GF-D8 (cell line): ENCODE measurements at places on chromosomes 12 and 14.

DNA sequence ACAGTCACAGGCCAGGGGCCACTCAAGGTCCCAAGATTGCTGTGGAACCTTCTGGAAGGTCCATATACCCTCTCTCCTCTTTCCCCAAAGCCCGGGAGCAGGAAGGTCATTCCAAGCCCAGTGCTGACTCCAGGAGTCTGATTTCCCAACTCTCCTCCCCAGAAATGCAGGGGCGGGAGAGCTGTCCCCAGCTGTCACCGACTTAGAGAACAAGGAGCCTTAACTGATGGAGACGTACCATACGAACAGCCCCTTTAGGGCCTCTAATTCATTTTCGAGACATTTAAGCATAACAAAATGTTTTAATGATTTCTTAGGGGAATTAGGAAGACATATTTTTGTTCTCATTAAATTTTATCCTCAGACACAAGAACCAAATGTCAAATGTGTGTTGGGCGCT, 99.2 kb downstream of the PHETA1 start:
- DNase-seq = no peak

GRCh38 chr12:93341409-93342049, 36.2 kb upstream of the NUDT4 start:
- no peak for DNase-seq

DNA sequence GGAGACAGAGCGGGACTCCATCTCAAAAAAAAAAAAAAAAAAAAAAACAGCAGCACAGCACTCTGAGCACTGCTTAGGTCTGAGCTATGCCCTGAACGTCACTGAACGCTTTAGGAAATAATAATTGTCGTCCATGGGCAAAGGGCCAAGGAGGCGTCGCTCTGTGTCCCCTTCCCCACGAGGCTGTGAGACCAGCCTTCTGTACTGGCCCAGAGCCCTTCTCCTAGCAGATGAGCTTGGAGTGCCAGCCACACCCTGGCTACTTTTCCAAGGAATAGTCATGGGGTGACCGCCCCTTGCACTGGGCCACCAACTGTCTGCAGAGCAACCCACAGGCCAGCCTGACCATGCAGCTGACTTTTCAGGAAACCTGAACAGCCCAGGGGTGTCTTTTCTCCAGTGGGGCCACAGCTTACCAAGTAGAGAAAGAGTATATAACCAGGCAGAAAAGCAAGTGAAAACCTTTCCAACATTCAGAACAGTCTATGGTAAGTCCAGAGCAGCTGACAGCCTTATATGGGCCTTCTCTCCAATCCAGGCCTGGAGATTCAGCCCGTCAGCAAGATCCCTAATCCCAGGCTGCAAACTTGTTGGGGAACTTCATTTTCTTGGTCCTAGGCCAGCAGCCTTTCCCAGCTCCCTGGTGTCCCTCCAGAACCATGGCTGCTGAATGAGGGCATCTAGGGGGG, 28.5 kb downstream of the CD9 start:
- DNase-seq = no peak

DNA sequence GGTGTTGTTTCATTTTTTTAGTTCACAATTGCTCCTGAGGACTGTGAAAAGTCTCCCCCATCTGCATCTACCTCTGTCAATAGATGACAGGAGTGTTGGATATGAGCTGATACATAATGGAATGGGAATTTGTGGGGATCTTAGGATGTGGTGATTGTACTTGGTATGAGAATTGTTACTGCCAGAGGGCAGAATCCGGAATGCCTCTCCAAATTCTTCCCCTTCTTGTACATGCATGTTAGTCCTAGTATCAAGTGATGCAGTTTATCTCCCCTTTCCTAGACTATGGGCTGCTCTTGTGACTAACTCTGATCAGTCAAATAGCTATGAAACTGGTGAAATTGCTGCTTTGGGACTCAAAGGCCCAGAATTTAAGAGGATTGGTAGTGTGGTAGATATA, 24.8 kb upstream of the NOVA1 start:
- DNase-seq = no peak

DNA sequence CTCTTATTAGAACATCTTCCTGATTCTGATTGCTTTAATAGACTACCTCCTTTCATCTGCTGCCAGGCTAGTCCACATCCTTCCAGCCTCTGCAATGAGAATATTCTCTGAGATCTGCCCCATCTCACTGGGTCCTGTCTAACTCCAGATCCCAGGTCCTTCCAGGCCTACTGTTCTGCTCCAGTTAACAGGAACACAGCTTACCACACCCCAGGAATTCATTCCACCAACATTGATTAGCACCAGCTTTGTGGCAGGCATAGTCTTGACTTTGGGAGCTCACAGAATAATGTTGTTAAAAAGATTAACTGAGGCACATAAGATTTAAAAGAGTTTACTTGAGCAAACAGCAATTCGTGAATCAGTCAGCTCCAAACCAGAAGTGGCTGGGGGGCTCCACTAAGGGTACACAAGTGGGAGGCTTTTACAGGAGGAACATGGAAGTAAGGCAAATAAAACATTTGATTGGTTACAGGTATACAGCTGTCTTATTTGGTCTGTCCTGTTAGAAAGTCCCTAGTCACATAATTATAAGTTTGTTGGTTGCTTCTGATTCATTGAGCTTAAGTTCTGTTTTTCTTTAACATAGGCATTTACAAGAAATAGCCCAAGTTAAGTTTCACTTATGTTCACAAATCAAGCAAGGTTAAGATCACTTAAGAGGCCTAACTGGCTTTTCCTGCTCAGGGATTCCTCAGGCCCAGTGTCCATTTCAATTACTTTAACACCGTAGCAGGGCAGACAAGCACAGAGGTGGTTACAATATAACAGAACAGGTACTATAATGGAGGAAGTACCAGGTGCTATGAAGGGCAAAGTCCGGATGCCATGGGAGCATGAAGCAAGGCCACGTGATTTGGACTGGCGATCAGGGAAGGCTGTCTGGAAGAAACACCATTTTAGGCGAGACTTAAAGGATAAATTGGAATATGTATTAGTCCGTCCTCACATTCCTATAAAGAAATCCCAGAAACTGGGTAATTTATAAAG, 12.2 kb upstream of the MYH7 start:
- DNase-seq = no peak

- DNase-seq = no peak
Measured at GRCh38 chr14:91501951-91502930, 7.9 kb downstream of the PPP4R3A start.

DNA sequence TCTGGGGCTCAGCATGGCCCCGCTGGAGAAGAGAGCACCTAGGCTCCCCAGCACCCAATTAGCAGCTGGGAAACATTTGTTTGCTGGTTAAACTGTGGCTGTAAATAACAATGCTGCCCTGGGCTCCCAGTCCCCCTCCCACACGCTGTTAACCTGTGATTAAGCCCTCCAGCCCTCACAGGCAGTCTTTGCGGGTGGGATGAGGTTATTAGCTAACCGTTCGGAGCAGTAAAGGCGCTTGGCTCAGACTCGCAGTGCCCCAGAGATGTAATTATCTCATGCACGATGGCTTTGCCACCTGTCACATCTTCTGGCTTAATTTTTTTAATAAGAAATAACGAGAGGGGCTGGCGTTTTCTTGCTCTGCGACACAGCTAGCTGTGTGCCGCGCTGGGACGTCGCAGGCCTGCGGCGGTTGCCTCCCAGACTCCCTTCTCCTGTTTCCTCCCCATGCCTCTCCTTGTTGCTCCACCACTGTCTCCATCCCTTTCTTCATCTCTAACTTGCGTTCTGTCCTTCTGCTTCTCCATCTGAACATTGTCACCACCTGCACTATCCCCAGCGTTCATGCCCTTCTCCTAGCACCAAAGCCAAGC, 239.2 kb upstream of the FKBP4 start:
- no peak for DNase-seq

- no peak for DNase-seq
Measured at GRCh38 chr12:7019043-7019569, 830 bp upstream of the LPCAT3 start.

DNA sequence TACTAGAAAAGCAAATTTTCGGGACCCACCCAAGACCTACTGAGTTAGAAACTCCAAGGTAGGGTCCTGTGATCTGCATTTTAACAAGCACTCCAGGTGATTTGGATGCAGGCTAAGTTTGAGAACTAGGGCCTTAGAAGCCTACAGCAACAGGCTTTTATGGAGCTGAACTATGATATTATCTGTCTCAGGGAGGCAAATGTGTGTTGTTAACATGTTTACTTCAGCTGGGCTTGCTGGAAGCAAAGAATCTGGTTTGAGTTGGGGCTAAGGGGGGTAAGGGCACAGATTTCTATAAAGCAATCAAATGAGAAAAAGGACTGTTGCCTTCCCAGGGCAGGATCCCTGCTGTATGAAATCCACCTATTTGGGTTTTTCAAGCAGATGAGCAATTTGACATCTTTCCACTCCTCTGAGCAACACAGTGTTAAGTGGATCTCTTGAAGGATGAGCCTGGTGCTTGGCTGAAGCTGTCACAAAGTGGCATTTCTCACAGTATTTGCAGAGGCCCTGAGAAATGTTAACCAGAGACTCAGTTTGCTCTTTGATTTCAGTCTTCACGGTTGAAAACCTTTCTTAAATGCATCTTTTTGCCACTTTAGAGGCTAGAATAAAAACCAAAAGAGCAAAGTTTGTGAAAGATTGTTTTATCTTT, 36.2 kb upstream of the SOCS2 start:
- DNase-seq = no peak

DNA sequence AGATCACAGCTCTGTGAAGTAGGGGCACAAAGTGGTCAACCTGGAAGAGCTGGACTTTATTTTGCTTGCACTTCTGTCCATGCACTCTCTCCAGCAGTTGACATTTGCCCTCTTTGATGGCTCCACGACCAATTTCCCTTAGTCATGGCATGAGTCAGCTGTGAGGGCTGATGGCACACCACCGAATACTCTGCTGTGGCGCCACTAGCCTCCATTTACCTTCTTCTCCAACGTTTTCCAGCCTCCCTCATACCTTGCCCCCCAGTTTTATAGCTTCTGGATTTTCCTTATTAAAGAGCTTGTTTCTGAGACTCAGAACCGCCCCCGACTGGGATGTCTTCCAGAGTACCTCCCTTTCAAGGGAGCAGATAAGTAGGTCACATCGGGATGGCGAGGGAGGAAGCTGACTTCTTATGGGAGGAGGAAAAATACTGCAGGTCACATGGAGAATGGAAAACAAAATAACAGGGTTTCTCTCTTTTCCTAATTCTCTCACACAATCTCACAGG, 17.6 kb downstream of the NINJ2 start:
- DNase-seq = no peak

DNA sequence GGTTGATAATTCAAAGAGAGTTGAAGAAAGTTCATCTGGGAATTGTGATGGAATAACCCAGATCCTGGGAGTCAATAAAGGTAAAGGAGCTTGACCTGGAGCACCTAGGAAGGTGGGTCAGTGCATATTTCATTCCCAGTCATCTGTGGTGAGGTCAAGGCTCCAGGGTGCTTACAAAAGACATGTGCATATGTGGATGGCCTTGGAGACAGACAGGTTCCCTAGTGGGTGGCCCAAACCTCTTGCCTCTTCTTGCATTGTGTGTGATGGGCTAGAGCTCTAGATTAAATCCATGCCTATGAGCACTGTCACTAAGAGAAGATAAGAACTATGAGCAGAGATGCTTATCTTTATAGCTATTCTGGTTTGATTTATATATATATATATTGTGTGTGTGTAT, 75.5 kb upstream of the CISTR start:
- no peak for DNase-seq

GRCh38 chr14:74627076-74627475, 15.0 kb upstream of the LTBP2 start:
- peak; percentile 67 for DNase-seq

GRCh38 chr14:97097296-97097695, 300.1 kb downstream of the VRK1 start:
- DNase-seq = no peak

DNA sequence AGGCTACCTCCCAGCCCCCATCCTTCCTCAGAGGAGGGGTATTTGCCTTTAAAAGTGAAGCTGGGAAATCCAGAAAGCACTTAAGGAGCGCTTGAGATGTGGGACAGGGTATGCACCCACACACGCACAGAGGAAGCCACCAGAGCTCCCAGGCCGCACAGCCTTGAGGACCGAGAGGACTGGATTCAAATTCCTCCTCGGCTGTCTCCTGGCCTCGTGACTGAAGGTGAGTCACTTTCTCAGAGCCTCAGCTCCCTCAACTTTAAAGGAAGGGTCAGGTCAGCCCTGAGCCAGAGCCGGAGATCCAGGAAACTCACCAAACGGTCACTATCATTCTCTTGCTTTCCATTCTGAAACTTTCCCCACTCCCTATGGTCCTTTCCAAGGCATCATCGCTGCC, 37.6 kb downstream of the BCL11B start:
- DNase-seq = no peak

GRCh38 chr12:116174006-116174405, 103.5 kb downstream of the MED13L start:
- no peak for DNase-seq

DNA sequence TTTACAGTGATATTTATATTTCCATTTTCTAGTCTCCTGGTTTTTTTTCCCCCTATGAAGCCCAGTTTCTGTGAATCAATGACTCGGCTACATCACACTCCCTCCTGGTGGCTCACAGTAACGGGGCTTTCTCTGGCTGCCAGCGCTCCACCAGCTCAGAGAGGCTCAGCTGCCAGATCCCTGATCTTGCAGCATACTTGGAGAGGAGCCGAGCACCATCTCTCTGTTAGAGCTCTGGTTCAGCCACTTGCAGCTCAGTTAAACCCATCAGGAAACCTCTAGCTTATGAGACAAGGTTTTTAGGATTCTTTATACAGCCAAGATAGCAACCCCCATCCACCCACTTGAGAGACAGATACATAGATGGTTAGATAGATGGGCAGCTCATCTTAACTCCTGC, 74.6 kb downstream of the CIT start:
- no peak for DNase-seq

DNA sequence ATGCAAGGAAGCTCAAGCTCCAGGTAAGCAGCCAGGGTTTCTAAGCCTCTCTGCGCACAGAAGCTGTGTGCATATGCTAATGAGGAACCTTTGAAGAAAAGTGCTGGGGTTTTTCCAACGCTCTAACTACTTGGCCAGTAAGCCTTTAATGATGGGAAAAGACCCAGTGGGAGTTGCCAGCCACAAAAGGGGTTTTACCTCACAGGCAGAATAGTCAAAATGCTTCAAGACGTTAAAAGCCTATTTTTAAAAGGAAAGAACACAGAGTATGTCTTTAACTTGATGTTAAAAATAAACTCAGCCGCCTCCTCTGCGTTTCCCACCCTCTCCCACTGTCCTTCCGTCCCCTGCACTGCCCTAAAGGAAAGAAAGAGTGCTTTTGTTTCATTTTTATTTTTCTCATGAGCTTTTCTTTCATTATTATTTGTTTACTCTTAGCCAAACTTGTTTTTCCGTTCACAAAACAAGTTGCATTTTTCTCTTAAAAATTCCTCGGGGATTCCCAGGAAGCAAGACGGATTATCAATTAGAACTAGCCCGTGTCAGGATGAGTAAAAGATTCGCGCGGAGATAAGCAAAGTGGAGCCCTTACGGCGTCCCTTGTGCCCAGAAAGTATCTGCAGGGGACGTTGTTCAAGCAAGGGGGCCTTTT, 209.8 kb upstream of the NUDT4 start:
- no peak for DNase-seq

GRCh38 chr12:33223956-33224355, 215.7 kb downstream of the SYT10 start:
- DNase-seq = no peak

GRCh38 chr12:3014641-3015040, 55.4 kb downstream of the TEAD4 start:
- DNase-seq = no peak

- no peak for DNase-seq
Measured at GRCh38 chr12:107167756-107168155, 74.4 kb upstream of the CRY1 start.

GRCh38 chr12:24605466-24605865, 343.4 kb downstream of the BCAT1 start:
- no peak for DNase-seq

- DNase-seq = no peak
Measured at GRCh38 chr14:90511252-90511651, 114.4 kb downstream of the CALM1 start.
